Hematopoietic multipotent progenitor cell treated with erythropoietin and hydrocortisone succinate and interleukin-3 and kit ligand, for 17 days (in vitro differentiated cells): ENCODE measurements at places on chromosomes 7 and 10.

DNA sequence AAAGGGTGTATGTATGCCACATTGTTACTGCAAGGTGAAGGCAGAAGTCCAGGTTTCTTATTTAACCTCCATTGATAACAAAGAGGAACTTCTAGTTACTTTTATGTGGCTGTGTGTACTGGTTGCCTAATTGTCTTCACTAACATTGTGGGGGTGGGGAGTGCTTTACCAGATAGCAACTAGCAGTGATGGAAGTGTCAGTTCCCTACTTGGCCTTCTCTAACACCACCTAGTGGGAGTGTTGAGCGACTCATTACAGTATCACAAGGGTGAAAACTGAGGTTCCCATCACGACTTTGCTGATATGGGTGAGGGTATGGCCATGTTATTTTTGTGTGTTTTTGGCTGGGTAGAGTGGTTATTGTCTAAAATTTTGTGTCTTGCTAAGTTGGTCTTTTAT lies 274.4 kb downstream of the THSD7A start:
- no peak for DNase-seq

DNA sequence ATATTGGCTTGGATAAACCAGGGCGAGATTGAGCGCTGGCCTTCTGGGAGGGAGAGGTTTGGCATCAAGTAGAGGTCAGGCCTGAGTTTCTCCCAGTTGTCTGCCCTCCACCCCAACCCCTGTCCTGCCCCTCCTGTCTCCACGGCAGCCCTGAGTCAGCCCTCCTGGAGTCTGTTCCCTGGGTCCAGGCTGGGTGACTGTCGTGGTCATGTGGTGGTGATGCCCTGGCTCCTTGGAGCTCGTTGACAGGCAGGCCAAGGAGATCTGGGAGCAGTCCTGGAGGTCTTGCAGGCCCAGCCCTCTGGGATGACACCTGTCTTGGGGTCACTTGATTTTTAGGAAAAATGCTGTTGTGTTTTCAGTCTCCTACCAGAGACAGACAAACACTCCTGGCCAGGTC lies 53.6 kb upstream of the PODXL start:
- no peak for DNase-seq

DNA sequence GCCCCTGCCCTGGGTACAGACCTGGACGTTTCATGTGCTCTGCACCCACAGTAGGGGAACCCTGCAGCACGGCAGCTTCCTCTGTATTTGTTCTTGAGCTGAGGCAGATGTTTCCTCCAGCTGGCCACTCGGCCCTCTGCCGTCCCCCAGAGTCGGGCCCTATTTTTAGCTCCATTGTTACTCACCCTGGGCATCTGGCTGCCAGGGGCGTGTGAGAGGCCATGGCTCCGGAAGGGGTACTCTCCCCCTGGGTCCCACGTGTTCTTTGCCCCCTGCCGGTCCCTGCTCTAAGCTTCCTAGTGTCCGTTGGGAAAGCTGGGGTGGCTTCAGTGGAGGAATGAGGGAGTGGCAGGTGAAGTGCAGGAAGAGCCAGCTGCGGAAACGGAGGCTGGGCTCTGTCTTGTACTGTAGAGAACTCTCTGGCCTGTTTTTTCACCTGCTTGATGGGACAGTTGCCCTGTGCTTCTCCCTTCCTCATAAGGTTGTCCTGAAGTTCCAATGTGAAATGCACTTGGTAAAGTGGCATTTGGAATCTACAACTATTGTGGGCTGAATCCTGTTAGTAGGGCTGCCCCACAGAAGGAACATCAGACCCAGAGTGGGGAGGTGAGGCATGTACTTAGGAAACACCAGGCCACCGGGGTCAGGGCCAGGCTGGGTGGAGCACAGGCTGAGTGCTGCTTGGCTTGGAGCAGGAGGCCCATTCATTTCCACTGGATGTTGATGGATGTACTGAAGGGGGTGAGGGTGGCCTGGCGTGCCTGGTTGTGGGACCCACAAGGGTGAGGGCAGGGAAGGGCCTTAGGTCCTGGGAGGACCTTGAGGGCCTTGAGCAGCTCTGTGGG lies 30.6 kb downstream of the PALD1 start:
- no peak for DNase-seq

- DNase-seq = no peak
Measured at GRCh38 chr7:123783820-123784219, 35.0 kb upstream of the WASL start.

DNA sequence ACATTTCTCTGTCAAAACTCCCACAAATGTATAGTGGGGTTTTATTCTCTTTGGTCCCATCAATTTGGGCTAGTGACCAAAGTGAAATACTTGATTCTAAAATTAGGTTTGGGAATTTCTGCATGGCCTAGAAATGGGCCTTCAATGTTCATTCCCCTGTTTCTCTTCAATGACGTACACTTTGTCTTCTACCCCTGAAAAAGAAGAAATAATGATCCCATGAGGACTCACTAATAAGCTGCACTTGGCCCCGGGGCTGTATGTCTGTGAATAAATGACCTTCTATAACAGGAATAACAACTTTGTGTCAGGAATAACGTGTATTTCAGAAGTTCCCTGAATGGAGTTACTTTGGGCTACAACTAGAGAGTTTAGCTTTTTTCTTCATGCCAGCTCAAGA lies 20.2 kb downstream of the OR6B1 start:
- no peak for DNase-seq

DNA sequence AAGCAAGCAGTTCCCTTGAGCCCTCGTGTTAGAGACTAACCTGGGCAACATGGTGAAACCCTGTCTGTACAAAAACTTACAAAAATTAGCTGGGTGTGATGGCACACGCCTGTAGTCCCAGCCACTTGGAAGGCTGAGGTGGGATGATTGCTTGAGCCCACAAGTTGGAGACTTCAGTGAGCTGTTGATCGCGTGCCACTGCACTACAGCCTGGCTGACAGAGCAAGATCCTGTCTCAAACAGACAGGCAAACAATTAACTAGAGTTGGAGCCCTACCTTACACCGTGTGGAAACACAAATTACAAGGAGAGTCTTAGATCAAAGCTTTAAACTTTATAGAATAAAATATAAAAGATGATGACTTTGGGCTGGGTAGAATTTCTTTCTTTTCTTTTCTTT lies 219.5 kb downstream of the CUX1 start:
- DNase-seq = no peak

DNA sequence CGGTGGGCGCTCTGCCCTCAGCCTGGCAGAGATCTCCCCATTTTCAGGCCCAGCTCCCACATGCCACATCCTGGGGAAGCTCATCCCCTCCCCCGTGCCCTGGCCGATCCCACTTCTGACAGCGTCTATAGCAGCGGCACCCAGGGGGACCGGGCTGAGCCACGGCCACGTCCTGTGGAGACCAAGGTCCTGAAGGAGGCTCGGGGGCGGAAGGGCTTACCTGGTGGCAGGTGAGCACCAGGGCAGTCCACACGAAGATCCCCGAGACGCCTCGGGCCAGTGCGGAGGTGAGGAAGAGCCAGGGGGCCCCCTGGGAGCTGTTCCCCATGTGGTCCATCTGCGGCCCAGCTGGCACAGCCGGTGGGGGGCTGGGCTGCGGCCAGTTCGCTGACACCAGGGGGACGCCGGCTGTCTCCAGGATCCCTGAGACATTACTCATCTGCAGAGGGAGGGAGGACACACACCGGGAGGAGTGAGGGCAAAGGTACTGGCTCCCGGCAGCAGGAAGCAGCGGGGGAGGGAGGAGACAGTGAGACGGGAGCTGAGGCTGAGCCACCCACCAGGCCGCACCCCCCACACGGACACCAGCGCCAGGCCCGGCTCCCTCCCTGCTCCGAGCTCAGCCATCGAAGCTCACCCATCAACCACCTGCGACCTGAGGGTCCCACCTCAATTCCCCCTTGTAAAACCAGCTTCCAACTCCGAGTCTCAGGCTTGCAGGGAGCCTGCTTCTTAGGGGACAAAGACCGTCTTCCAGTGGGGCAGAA lies 776 bp downstream of the TMEM184A start:
- no peak for DNase-seq

DNA sequence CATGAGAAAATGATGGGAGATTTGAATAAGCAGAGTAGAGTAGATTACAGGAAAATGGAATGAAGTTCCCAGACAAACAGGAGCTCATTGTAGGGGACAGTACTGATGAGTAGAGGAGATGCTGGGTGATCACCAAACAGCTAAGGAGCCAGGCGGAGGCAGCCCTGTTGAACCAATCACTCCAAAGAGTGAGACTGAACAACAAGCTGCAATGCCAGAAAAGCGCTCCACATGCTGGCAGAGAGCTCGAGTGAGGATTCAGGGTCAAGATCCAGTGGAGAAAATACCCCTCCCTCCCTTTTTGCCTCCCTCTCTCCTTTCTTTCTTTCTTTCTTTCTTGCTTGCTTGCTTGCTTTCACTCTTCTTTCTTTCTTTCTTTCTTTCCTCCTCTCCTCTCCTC lies 133.3 kb downstream of the PFKFB3 start:
- DNase-seq = no peak

DNA sequence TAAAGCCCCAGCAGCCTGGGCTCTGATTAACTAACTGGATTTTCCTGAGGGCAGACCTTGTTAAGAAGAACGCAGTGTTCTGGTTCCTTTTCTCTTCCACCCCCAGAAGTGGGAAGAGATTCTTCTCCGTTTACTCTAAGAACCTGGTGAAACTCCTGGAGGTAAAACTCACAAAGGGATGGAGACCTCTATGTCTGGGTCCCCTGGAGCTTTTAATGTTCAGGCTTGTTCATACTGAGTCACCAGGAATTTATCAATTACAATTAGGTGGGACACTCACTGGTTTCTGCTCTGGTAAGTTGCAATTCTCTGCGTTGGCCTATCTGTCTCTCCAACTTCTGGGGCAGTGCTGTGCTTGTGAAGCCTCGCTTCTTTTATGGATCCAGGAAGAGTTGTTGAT lies 73.3 kb upstream of the CACNB2 start:
- no peak for DNase-seq

DNA sequence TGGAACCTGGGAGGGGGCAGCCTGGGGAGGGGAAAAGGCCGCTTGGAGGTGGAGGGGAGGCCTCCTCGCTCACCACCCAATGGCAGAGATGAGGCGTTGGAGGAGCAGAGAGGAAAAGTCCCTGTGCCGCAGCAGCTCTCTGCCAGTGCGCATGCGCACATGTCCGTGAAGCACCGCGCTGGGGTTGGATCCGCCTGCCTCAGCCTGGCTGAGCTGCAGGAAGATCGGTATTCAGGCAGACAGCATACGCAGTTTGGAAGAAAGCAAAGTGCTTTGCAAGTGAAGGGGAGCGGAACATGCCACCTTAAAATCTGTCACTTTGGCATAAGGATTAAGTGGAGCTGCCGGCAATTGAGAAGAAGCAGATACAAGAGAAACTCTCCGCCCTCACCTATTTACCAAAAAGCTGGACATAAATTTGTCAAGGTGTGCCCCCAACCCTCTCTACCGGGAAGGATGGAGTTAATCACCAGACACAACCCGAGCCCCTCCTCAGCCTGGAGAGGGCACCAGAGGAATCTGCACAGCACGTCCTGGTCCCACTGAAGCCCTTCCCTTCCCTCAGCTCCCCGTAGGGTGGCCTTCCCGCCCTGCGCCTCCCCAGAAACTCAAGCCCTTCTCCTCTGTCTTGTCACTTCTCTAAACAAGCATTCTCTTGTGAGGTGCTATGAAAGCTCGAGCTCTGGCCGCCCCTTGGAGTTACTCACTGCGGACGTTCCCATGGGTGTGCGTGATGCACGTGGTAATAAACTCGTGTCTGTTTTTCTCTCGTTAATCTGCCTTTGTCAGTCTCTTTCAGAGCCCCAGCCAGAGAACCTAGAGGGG lies 32.2 kb upstream of the TMEM72 start:
- DNase-seq = no peak

GRCh38 chr10:86601956-86602602 lies 52.3 kb upstream of the OPN4 start:
- no peak for DNase-seq

- no peak for DNase-seq
Measured at GRCh38 chr10:76138286-76138685, 706.9 kb downstream of the LRMDA start.

- DNase-seq = no peak
Measured at GRCh38 chr10:75023074-75023473, 88.4 kb upstream of the SAMD8 start.

GRCh38 chr10:46077141-46077554 lies 31.1 kb upstream of the MSMB start:
- DNase-seq = no peak

DNA sequence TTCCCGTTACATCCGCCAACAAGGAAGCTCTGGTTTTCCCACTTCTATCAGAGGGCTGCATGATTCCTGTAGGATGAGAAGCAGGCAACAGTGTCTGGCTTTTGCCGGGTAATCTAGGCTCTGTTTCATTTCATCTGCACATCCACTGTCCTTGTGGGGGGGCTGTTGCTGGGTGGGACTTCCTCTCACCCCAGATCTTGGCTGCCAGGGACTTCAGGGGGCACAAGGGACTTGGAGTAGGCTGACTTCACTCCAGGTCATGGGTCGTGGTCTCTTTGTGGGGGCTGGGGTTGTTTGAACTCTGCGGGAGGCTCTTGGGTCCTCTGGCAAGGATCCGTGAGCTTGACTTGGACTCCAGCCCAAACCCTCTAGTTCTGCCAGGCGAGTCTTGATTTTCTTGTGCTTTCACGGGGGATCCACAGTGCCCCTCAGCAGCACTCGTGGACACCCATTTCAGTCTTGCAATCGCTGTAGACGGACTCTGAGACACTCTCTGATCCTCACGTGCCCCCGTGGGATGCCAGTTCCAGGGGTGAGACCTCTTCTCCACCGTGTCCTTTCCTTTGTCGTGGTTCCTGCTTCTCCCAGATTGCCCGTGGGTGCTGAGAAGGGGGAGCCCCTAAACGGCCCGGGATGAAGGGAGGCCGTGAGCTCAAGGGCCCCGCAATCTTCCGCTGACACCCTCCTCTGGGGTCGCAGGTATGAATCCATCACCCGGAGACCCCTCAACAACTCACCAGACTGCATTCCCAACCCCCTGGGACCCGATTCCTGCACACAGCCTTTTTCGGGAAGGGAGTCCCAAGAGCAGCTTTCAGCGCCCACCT lies 21.4 kb upstream of the ZNF273 start:
- no peak for DNase-seq

- DNase-seq = no peak
Measured at GRCh38 chr7:73429622-73430505, 3.7 kb upstream of the FZD9 start.

DNA sequence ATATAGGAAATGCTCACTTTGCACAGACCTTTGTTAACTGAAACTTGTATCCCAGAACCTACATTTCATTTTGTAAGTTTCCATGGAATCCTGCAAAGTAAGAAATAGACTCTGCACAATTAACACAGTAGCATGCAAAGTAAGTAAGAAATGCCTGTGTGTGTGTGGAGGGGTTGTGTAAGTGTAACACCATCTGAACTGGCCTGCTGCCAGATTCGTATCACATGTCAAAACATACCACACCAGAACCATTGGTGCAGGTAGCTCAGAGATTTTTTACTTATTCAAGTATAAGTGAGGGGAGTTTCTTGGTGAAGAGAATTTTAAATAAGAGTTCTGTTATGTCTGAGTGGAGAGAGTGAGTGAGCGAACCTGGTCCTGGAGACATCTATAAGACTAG lies 17.9 kb upstream of the DDX21 start:
- DNase-seq = no peak
